Stimulated activated CD8-positive, alpha-beta memory T cell treated with anti-CD3 and anti-CD28 coated beads, Interleukin-12 subunit alpha, Interleukin-12 subunit beta, amount 100 ng/mL, for 1 hour (primary cell): ENCODE measurements at places on chromosomes 4 and X.

GRCh38 chr4:184907216-184907615 lies 81.4 kb upstream of the ACSL1 start:
- no peak for DNase-seq

DNA sequence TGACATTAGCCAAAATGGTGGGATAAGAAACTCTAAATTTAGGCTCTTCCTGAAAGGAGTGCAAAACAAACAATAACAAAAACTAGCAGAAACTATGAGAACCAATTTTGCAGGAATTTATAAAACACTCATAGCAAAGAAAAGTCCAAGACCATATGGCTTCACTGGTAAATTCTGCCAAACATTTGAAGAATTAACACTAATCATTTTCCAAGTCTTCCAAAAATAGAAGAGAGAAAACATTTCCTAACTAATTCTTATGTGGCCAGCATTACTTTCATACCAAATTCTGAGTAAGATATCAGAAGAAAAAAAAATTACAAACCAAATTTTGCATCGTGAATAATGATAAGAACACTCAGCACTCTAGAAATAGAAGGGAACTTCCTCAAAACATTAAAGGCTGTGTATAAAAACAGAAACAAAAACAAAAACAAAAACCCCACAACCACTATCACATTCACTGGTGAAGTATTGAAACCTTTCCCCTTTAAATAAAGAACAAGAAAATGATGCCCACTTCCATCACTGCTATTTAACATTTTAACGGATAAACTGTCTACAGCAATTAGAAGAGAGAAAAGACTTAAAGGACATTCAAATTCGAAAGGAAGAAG lies 524.3 kb upstream of the GALNTL6 start:
- DNase-seq: no peak

DNA sequence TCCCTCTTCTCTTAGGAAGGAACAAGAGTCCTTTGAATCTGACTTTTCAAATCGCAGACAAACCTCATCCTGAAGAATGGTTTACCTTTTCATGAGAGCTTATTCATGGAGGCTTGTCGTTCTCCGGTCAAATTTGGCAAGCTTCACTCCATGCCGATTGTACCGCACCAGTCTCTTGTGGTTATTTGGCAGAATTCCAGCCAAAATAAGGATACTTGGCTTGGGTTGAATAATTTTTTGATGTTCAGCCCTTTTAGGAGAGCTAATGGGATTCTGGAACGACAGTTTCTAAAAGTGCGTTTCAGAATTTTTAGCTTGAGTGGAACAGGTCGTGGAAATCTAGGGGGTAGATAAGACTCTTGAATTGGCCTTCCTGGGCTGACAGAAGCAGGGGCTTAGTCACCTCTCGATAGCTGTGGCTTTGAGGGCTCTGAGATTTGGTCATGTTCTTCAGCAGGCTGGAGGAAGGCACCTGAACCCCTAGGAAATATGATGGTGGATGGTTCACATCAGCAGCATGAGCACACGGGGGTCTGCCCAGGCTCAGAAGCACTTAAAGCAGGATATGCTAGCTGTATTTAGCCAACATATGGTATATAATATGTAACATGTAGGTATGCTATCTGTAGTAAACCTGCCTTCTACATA lies 1.5 kb downstream of the KLHL2 start:
- no peak for DNase-seq

- no peak for DNase-seq
These were observed 1058.9 kb downstream of the C4orf33 start for GRCh38 chr4:130154901-130155300.

DNA sequence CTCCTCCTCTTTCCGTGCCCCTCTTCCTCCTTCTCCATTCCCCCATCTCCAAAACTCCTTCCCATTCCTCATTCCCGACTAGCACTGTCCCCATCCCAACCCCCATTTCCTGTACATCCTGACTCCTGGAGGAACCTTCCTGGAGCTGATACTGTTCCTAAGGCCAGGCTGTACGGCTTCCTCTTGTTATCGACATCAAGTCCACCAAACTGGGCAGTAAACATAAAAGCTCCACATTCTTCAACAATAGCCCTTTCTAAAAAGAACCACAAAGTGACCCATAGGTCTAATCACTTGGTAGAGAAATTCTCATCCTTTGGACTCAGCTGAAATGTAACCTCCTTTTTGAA lies 22.9 kb downstream of the AWAT2 start:
- no peak for DNase-seq

DNA sequence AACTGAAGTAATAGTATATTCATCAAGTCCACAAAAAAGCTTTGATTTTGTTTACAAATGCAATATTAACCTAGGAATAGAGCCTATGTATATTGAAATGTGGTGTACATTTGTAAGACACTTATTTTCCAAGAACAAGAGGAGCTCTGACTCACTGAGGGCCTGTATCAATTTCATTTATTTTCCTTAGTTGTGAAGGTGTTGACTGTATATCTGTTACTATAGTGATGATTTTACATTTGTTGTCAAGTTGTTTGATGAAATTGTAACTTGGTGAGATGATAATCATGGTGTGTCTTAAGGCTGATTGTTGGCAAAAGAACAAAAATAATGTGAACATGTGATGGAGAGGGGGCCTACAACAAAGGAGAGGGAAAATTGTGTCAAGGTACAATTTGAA lies 274.9 kb upstream of the TEX13A start:
- DNase-seq: no peak

GRCh38 chrX:132652871-132653270 lies 164.0 kb upstream of the MBNL3 start:
- no peak for DNase-seq

DNA sequence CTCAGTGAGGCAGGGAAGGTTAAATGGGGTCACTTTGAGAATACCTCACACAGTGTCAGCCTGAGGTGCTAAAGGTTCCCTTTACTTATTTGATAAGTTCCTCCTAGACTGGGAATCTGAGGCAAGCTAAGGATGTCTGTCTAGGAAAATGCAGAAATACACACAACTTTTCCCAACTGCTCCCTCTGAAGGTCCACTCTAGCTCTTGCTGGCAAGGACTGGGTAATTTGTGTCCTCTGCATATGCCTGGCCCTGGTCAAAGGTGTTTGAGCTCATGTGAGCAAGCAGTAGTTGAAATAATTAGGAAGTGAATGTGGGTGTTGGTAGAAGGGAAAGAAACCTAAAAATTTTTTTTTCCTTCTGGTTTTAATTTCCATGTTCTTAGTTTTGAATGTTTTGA lies 21.3 kb downstream of the TXLNG start:
- DNase-seq: no peak

GRCh38 chr4:6971536-6972374 lies 62.1 kb downstream of the TBC1D14 start:
- no peak for DNase-seq

DNA sequence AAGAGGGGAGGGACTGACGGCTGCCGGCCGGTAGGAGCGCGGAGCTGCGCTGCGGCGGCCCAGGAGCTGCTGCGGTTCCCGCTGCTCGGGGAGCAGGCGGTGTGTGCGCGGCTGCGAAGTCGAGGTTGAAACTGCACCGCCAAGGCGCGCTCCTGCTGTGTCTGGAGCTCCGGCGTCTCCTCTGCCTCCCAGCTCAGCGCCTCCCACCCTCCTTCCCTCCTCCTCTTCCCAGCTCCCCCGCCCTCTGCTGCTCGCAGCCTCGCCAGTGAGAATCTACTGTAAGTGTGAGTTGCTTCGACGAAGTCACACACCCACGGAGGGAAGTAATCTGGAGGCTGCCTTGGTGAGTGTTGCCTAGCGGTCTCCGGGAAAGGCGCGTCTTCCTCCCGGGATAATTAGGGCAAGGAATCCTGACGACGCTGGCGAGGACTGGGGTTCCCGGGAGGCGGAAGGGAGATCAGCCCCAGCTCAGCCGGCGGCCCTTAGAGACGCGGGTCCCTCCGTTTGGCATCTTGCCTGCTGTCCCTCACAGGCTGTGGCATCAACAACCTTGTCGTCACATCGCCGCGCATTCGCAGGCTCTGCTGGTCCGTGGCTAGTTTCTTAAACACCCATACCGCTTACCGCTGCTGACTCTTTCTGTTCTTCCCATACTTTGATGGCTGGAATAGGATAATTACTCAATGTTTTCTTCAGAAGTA lies at the start of gene EPHA5:
TSS of gene EPHA5 (minus strand) at position 159 of the 701 bp plus-strand sequence. CDS start 747 bp downstream, outside the sequence.
- DNase-seq: no peak

DNA sequence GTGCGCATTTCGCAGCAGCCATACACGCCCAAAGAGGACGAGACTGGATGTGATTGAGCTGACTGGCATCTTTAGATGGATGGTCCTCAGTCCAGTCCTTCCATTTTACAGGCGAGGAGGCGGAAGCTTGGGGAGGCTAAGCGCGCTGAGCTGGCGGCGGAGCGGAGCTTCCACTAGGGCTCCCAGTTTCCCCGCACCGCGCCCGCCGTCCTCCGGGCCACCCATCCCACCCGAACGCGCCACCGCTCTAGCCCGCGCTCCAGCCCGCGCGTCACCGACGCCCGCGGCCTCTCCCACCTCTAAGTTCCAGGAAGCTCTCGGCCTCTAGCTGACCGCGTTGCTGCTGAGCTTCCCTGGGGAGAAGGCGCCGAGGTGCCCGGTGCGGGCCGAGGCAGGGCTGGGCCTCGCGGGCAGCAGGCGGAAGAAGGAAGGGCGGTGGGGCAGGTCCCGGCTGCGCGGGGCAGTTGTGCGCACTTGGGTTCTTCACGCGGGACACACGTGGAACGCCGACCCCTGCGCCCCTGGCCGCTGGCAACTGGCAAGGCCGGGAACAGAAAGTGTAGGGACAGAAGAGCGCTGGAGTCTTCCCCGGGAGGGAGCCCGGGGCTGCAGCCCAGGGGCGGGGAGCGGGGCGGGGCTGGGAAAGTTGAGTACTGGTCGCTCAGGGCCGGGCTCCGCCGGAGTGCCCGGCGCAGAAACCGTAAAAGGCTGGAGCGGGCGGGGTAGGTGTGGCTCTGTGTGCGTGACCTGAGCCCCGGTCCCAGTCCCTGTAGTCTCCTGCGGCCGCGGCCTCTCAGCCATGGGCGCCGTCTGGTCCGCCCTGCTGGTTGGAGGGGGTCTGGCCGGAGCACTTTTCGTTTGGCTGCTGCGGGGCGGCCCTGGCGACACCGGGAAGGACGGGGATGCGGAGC lies at the start of gene STBD1:
TSS of gene STBD1 (plus strand) at position 763 of the 911 bp plus-strand sequence. CDS start at position 800, 37 bp downstream.
- no peak for DNase-seq

GRCh38 chrX:46461660-46462191 lies 83.5 kb downstream of the ZNF674 start:
- DNase-seq: no peak

GRCh38 chr4:98682719-98683118 lies 24.3 kb upstream of the TSPAN5 start:
- no peak for DNase-seq

DNA sequence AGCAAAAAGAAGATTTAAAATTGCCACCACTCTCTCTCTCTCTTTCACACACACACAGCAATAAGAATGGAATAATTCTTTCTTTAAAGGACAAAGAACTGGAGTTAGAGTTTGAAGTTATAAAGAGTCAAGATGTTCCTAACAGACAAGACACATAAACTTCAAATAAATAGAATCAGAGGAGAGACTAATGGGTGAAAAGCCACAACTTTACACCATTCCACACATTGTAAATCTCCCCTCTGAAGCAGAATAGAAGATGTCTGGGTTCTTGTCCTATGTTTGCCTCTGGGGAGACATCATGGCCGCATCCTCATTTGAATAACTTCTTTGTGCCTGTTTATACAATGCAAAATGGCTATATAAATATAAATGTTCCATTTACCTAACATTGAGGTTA lies 39.6 kb downstream of the SLC39A8 start:
- DNase-seq: no peak

DNA sequence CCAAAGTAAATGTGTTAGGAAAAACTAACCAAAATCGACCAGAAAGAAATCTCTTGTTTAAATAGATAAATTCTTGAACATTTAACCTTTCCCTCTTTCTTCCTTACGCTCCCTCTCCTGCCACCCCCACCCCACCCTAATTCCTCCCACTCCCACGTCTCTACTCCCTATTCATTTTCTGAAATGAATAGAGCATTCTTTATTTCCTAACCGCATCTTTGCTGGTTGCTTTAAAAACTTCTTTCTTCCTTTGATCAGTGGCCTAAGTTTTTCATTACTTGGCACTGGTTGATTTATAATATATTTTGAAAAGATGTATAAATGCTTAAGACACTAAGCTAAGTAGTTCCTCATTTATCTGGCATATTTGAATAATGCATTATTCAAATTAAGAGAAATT lies 33.9 kb downstream of the BMPR1B start:
- no peak for DNase-seq

- no peak for DNase-seq
These were observed 1403.5 kb upstream of the PABPC4L start for GRCh38 chr4:135605076-135605475.

DNA sequence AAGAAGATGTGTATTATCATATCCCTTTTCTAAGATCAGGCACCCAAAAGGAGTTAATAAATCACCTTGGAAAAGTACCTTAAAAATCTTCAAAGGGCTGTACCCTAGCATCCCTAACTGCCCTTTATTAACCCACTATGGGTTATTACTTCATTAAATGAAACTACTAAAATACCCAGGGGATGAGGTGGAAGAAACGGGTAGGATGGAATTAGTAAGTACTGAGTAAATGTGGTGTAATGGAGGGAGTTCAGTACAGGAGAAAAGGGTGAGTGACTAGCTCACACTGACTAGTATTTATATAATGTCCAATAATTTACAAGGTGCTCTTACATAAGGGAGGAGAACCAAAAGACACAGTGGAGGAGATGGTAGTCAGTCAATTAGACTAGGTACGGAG lies 51.0 kb upstream of the RASGEF1B start:
- no peak for DNase-seq

- peak; percentile 33 for DNase-seq
These were observed 19.4 kb downstream of the MTM1 start for GRCh38 chrX:150587585-150588503.

DNA sequence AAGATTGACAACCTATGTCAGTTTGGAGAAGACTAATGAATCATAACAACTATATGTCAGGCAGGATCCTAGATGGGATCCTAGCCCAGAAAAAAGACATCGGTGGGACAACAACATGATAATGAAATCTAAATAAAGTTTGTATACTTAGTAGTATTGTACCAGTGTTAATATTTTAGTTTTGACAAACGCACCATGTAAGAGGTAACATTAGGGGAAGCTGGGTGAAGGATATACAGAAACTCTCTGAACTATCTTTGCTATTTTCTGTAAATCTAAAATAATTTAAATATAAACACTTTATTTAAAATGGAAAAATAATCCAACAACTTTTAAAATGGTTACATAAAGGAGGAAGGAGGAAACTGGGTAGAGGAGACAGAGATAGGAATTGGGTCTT lies 105.6 kb upstream of the AP1S2 start:
- DNase-seq: no peak
